Fibroblast of skin of left biceps (primary cell): ENCODE measurements at places on chromosomes 7 and 10.

DNA sequence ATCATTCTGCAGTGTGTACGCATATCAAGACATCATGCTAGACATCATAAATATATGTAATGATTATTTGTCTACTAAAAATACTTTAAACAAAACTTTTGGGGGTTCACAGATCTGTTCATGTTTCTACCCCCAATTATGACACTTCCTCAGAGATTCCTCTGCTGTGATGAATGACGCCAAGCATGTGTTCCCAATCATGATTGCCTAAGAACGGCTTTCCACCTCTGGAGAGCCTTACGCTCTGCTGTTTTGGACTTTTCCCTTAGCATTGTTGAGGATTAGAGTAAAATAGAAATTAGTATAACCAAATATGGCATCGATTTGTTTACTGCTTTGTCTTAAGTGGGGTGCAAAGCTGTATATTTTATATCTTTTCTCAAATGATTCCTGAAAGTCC lies 236.3 kb upstream of the IGFBP3 start:
- DNase-seq, result peak; percentile 83

DNA sequence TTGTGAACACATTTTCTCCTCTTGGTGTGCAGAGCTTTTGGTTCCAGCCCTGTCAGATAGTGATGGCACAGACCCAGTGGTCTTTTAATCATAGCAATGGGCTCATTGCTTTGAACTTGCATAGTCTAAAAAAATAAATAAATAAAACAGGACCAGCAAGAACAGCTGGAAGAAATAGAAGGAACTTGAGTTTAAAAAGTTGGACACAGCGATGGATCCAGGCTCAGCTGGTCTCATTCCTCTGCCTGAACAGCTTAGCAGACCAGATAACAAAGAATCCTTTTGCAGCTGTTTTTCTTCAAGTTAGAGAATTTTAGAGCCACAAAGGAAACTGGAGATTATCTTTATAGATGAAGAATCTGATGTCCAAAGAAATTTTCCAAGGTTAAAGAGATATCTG lies 1005.6 kb downstream of the LRMDA start:
- DNase-seq, result no peak

DNA sequence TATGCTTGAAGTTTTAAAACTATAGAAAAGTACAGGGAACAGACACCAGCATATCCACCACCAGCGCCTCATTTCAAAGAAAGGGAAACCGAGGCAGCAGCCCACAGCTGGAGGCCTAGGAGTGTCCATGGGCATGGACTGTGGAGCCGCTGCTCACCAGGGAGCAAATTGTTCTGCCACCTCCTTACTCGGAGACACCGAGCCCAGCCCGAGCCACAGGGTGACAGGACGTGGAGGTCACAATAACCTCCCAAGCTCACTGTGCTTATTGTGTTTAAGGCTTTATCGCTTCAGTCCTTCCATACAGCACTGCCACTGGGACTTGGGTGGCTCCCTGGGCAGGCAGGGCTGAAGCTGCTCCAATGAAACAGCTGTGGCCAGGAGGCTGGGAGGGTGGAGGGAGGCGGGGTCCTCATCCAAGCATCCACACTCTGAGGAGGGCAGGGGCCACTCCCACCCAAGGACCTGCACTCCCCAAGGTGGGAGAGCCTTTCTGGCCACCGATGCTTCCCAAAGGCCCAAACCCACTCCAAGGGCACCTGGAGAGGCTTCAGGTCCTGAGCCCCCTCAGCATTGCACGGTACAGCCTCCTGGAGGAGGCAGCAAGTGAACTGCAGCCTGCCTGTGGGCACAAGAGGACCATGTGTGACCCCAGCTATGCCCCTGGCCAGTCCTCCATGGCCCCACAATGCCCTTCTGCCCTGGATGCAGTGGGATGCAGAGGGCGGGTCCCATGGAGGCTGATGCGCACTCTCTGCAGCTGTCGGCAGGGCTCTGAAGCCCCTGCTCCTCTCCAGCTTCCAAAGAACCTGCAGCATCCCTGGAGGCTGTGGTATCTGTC lies 38.7 kb upstream of the RET start:
- no peak for DNase-seq

DNA sequence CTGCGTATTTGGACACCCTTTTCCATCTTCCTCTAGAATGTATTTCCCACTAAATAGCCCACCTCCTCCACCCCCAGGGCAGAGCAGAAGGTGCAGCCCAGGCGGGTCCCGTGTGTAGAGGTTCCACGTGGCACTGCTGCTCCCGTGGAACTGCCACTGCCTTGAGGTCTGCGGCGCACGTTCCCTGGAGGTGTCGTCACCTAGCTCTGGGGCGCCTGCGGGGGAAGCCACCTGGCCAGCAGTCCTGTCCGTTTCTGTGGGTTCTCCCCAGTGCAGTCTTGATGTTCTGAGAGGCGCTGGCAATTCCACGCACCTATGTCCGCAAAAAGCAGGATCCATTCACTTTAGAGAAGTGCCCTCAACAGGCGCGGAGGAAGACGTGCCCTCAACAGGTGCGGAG lies 21.9 kb downstream of the BNIP3 start:
- DNase-seq, result no peak

- no peak for DNase-seq
These were observed 249.8 kb upstream of the AKR1E2 start for GRCh38 chr10:4576206-4576605.

- no peak for DNase-seq
These were observed 217.1 kb downstream of the NRG3 start for GRCh38 chr10:82092111-82092510.

- DNase-seq, result no peak
These were observed 13.2 kb downstream of the SHOC2 start for GRCh38 chr10:110932505-110933180.

GRCh38 chr10:28915989-28916588 lies 238.8 kb downstream of the BAMBI start:
- DNase-seq, result no peak

GRCh38 chr7:28955718-28956607 lies 2.2 kb downstream of the TRIL start:
- no peak for DNase-seq

- DNase-seq, result no peak
These were observed 23.7 kb upstream of the DDC start for GRCh38 chr7:50588937-50589336.

DNA sequence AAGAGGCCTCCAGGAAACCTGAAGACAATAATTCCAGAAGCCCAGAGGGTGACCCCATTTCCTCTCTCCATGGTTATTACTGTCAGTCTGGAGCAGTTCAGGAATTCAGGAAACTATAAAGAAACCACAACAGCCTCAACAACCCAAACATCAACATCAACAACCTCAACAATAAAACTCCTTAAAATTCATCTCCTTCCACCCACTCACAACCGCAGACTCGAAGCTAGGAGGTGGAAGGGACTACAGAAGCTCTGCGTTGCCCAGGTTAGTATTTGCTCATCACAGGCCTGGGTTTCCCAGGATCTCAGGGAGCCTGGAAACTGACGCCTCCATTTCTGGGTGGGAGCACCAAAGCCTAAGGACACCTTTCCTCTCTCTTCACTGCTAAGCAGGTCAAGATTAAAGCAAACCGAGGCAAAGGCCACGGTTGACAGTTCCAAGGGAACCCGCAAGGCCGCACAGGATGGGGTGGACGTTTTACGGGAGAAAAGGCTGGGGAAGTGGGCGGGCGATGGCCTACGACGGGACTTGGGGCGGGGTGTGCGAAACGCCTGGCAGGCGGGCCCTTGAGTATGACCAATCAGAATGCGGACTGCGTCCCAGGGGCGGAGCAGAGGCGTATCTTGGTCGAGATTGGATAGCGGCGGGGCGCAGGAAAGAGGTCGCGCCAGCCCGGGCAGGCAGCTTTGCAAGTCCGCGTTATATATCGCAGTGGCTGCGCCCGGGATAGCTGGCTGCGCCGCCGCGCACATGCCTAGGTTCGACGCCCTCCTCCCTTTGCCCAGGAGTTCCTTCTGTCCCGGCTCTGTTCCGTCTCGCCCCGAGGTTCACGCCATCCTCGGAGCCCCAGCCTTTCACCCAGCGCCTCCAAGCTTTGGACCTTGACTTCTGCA lies at the start of gene ELOVL3:
TSS of gene ELOVL3 (plus strand) at position 654 of the 896 bp plus-strand sequence. CDS start 250 bp downstream, outside the sequence.
- DNase-seq, result peak; percentile 77

- no peak for DNase-seq
These were observed 4.8 kb downstream of the DENND2A start for GRCh38 chr7:140635816-140636215.

- DNase-seq, result no peak
These were observed 74.4 kb downstream of the SEPTIN7 start for GRCh38 chr7:35875292-35875691.

- DNase-seq, result no peak
These were observed 154.7 kb downstream of the ANK3 start for GRCh38 chr10:60235001-60235400.

- DNase-seq, result no peak
These were observed 63.2 kb upstream of the DLX6 start for GRCh38 chr7:96942112-96942511.

- peak; percentile 55 for DNase-seq
These were observed 35.5 kb downstream of the PPP1R3C start for GRCh38 chr10:91597197-91597881.

- DNase-seq, result no peak
These were observed 14.6 kb upstream of the GPER1 start for GRCh38 chr7:1073142-1073977.

DNA sequence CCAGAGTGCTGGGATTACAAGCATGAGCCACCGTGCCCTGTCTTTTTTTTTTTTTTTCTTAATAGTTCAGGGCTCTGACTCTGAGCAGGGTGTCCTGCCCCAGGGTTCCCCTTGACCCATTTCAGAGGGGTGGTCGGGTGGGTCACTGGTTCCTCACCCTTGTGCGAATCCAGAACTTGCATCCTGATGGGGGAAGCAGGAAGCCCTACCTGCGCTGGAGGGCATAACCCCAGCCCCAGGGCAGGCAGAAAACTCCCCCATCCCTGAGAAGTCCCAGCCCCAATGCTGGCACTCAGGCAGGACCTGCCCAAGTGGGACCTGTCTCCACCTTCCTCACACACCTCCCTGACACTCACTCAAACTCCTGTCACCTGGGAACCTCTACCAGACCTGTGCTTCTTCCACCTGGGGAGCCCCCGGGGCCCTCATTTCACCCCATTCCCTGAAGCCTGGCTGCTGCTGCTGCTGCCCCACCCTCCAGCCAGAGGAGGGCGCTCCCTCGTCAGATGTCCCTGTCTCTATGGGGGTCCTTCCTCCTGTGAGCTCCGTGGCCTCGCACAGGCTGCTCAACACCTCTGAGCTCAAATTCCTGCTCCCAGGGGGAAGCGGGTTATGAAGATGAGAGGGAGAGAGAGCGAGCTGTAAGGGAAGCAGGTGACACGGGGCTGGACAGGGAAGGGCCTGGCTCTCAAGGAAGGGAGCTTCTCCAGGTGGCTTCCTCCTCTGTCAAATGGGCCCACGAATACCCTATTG lies 15.1 kb upstream of the ZNF273 start:
- no peak for DNase-seq

- DNase-seq, result no peak
These were observed 57.2 kb downstream of the FAM171A1 start for GRCh38 chr10:15313843-15314242.

GRCh38 chr10:72277340-72277995 lies 3.7 kb downstream of the DDIT4 start:
- DNase-seq, result no peak

GRCh38 chr7:37249240-37249639 lies 199.4 kb downstream of the ELMO1 start:
- no peak for DNase-seq

- no peak for DNase-seq
These were observed 327.7 kb downstream of the CXCL12 start for GRCh38 chr10:44056967-44057805.

GRCh38 chr7:21923658-21924057 lies 22.0 kb downstream of the CDCA7L start:
- no peak for DNase-seq

DNA sequence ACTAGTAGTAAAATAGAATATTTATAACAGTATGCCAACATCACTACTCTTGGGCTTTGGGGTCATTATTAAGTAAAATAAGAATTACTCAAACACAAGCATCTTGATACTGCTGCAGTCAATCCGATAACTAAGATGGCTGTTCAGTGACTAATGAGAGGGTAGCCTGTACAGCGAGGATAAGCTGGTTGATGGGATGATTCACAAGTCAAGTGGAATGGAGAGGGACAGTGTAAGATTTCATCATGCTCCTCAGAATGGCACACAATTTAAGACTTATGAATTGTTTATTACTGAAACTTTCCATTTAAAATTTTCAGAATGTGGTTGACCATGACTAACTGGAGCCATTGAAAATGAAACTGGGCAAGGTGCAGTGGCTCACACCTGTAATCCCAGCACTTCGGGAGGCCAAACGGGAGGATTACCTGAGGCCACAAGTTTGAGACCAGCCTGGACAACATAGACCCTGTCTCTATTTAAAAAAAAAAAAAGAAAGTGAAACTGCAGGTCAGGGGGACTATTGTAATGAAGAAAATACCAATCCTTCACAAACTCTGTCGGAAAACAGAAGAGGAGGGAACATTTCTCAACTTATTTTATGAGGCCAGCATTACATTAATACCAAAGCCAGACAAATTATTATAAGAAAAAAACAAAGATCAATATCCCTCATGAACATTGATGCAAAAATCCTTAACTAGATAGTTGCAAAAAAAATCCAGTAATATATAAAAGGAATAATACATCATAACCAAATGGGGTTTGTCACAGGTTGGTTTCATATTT lies 11.2 kb downstream of the AVL9 start:
- peak; percentile 73 for DNase-seq

- DNase-seq, result no peak
These were observed 33.6 kb upstream of the RAPGEF5 start for GRCh38 chr7:22390516-22390915.

GRCh38 chr7:8249121-8249520 lies 12.8 kb downstream of the ICA1 start:
- no peak for DNase-seq

DNA sequence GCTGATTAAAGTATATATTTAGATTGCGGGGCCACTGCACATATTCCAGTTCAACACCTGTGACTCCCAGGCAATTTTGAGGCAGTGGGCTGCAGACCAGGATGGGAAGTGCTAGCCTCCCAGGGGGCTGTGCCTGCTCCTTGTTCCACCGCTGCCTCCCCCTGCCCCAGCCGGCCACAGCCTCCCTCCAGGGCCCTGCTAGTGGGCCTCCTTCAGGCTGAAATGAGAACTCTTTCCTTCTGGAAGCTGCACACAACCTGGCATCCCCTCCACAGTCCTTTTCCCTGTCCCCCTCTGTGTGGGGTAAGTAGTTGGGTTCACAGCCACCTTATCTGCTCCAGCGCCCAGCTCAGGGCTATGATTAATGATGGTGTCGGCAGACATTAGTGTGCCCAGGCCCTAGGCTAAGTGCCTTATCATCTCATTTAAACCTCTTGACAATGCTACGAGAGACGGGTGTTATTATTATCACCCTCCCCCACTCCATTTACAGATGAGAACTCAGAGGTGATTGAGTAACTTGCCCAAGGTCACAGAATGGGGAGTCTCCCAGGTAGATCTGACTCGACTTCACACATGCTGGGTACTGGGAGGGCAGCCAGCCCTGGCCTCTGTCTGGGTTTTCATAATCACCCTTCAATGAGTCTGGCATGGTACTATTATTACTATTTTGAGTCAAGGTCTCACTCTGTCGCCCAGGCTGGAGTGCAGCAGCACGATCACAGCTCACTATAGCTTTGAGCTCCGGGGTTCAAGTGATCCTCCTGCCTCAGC lies 10.8 kb upstream of the SFRP5 start:
- no peak for DNase-seq
